Effector CD8-positive, alpha-beta T cell (primary cell): ENCODE measurements at places on chromosomes 16 and 17.

DNA sequence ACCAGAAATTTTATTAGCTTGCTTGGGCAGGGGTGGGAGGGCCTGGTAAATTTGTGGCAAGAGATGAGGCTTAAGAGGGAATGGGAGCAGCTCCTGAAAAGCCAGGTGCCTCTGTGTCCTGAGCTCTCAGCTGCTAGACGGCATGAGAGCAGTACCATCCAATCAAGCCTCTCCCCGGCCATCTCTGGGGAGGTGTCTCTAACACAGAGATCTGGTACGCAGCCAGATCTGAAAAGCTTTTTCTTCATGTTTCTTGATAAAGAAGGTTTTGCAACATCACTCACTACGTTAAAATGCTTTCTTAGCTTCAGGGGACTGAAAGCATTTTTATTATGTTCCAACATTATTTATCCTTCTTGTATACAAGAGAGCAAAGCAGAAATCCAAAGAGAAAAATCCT lies 488.2 kb downstream of the RBFOX1 start:
- no peak for DNase-seq

DNA sequence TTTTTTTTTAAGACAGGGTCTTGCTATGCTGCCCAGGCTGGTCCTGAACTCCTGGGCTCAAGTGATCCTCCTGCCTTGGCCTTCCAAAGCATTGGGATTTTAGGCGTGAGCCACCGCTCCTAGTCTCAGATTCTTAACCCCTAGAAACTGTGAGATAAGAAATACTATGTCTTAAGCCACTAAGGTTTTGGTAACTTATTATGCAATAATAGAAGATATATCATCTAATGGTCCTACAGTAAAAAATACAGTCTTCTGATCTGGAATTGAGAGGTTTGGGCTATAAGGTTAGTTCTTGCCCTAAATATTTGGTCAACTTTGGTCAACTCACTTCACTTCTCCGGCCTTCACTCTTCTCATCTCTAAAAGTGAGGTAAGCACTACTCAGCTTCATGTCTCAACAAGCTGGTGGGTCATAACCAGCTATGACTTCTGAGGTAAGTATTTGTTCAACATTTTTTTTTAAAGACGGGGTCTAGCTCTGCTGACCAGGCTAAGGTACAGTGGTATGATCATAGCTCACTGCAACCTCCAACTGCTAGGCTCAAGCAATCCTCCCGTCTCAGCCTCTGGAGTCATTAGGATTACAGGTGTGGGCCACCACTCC lies 14.7 kb downstream of the RAD51D start:
- no peak for DNase-seq

GRCh38 chr16:77749415-77749814 lies 27.1 kb downstream of the NUDT7 start:
- DNase-seq, result no peak

GRCh38 chr16:55466209-55466608 lies 12.8 kb upstream of the MMP2 start:
- no peak for DNase-seq

DNA sequence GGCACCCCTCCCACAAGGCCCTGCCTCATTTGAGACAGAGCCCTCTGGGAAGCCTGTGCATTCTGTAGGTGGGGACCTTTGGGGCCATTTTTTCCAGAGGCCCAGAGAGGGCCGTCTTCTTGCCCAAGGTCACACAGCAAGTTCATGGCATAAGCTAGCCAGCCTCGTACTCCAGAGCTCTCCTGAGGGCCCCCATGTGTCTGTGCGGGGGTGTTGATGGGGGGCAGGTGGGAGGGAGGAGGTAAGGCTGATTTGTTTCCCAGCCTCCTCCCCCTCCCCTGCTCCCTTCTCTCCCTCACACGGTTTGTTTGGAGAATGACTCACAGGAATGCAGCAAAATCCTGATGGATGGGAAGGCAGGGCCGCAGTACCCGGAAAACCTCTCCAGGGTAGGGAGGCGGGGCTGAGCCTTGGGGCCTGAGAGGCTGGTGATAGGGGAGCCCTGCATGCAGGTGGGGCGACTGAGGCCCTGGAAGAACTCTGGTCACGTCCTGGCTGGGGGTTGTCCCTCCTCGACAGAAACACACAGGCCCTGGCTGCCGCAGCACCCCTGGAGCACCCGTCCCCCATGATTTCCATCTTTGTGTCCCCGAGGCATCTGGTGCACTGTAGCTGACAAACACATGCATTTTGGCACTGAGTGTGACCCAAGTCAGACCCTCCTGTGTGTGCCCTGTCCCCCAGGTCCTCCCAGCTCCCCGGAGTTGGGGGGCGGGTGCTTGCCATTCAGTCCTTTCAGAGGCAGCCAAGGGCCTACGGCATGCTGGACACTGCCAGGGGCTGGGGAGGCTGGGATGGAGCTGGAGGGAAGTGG lies 29.7 kb downstream of the RAI1 start:
- no peak for DNase-seq

- DNase-seq, result no peak
Measured at GRCh38 chr16:73319737-73320136, 271.8 kb upstream of the ZFHX3 start.

- no peak for DNase-seq
Measured at GRCh38 chr17:40551879-40552768, 13.1 kb downstream of the CCR7 start.

DNA sequence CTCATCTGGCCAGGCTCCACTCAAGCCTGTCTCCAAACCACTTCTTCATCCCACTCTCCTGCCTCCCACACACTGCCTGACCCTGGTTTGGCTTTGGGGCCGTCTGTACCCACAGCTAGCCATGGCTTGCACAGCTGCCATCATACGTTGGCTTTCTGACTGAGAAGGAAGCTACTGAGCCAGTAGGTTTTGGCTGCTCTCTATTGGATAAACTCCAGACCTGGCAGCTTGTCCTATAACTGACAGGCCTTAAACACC lies 3.9 kb downstream of the MIF4GD start:
- DNase-seq, result no peak

GRCh38 chr16:56038564-56039098 lies 152.7 kb upstream of the GNAO1 start:
- no peak for DNase-seq

GRCh38 chr16:72536723-72537435 lies 364.9 kb upstream of the PMFBP1 start:
- no peak for DNase-seq

DNA sequence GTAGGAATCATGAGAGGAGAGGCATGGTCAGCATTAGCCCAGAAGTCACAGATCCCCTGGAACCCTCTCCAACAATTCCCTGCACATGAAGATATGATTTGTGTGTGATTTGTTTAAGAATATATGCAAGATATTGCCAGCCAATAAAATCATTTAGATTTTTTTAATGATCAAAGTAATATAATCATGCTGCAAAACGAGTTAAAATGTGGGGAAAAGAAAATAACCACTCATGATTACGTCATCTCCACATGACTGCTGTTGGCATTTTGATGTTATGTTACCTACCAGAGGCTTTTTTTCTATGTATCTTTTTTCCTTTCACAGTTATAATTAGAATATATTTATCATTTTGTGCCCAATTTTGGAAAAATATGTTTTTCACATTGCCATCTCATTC lies 22.4 kb downstream of the SLC35G3 start:
- no peak for DNase-seq

DNA sequence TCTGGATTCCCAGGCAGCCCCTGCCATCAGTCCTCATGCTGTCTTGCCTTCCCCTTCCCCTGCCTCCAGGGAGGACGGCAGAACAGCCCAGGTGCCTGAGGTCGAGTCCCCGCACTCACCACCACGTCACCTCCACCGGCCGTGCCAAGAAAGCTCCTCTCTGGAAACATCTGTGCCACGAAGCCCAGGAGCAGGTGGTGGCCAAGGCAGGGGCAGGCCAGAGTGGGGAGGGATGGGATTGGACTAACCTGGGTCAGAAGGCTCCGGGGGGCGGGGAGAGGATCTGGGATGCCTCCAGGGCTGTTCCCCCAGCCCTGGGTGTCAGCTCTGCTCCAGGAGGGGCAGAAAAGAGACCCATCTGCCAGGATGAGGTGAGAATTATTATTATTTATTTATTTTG lies 7.4 kb upstream of the DPEP1 start:
- DNase-seq, result no peak

DNA sequence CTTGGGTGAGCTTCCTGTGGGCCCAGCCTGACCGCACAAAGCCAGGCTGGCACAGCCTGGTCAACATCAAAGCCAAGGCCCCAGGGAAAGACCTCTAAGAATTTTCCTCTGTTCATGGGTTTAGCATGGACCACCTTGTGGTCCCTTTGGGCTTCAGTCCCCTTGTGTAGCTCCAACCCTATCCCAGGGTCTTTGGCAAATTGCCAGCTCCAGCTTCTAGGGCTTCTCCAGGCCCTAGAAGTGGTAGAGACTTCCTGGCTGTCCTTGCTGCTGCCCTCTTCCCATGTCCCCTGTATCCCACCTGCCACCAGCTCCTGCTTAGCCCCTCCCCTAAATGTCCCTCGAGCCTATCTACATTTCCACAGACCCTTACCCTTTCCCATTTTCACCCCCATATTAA lies 9.7 kb upstream of the ITGA3 start:
- no peak for DNase-seq

DNA sequence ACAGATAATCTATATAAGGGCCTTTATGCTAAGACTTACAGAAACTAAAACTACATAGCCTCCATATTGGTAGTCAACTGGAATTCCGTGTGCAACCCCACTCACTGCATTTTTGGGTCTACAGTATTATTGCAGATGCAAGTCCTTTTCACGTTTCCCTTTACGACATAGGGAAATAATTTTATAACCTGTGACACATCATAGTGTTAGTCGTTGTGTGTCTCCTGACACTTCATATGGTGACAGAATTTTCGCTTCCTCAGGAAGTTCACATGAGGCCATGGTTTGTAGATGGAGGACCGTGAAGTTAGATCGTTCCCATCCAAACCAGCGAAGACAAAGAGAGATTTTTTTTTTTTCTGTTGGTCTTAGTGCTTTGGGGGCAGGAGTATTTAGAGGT lies 15.7 kb upstream of the MRC2 start:
- DNase-seq, result no peak

GRCh38 chr17:32341141-32341856 lies 674 bp downstream of the C17orf75 start:
- peak; percentile 8 for DNase-seq

- DNase-seq, result no peak
Measured at GRCh38 chr17:74478420-74479100, 12.1 kb downstream of the CD300A start.

DNA sequence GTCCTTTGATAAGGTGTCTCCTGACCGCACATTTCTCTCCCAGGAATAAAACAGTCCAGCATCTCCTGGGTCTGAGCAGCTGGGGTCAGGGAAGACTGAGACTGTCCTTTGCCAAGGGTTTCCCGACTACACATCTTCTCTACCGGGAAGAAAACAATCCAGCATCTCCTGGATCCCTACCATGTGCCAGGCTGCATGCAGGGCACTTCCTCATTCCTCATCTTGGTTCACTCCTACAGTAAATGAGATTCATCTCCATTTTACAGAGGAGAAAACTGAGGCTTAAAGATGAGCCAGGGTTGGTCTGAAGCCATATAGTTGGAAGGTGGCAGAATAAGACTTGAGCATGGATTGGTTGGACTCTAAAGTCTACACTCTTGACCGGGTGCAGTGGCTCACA lies 36.7 kb downstream of the NOG start:
- DNase-seq, result no peak

DNA sequence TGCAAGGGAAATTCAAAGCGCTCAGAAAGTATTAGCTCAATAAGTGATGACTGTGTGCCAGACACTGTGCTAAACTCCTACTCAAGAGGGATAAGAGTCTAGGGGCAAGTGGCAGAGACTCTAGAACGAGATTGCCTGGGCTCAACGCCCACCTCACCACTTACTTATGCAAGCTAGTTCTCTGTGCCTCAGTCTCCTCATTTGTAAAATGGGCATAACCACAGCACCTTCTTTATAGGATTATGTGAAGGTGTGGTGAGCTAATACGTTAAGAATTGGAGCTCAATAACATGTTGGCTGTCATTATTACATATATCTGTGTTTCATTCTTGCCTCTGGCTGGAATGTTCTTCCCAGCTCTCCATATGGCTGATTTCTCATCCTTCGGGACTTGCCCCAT lies 15.4 kb downstream of the DEXI start:
- DNase-seq, result no peak

DNA sequence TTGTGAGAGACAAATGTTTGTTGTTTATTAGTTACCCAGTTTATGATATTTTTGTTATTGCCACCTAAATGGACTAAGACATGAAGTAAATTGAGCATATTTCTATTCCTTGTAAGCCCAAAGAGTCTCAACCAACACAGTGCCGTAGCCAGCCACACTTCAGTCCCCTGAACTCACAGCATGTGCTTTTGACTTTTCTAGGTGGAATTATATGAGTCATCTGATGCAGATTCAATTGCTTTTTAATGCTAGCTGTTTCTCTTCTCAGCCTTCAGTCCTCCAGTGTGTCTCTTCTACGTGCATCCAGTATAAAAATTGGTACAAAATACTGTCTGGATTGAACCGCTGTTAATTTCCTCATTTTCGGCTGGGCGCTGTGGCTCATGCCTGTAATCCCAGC lies 39.0 kb downstream of the IQCK start:
- no peak for DNase-seq

GRCh38 chr16:66853261-66854139 lies 9.3 kb downstream of the CA7 start:
- DNase-seq, result no peak

DNA sequence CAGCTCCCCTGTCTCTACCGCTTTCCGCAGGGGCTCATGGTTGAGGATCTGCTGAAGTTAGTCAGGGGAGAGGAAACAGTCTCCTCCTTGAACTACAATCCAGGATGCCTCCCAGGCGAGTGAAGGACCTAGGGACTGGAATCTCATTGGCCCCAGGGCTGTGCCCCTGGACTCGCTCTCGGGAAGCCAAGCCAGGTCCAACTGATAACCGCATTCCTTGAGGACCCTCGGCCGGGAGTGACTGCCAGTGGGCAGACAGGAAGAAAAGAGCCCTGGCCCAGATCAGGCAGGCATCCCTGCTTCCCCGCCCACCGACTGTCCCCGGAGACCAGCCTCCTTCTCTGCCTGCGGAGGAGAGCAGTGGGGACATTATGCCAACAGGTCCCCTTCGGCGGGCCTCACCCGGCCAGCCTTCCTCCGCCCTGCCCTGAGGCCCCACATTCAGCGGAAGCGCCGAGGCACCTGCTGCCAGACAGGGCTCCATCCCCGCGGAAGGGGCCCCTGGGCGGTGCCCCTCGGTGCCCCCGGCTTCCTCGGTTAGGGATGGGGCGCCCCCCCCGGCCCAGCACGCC lies 776 bp downstream of the LRRC75A start:
- DNase-seq, result no peak

GRCh38 chr17:56175299-56175955 lies 22.2 kb downstream of the ANKFN1 start:
- no peak for DNase-seq

DNA sequence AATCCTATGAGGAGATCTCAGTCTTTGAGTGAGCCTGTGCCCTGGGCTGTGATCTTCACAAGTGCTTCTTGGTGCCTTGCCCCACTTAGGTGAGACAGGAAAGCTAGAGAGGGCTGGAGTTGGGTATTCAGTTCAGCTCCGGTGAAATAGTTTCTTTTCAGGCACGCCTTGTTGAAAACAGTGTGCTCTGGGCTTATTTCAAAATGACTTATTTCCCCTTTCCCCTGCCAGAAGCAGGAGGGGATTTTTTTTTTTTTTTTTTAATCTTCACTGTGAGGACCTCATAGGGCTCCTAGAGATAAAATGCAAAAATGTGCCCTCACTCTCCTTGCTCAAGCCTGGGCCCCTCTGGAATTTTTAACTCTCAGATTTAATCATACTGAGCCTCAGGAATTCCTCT lies 27.2 kb downstream of the MOSMO start:
- DNase-seq, result no peak

GRCh38 chr16:25011891-25012514 lies 3.2 kb downstream of the ARHGAP17 start:
- DNase-seq, result no peak

GRCh38 chr17:30134551-30134950 lies 17.9 kb downstream of the NSRP1 start:
- DNase-seq, result no peak

GRCh38 chr16:85678821-85679220 lies 9.9 kb downstream of the GINS2 start:
- no peak for DNase-seq
